ENCODE measurements at places on chromosomes 6 and 20. TPM values are rescaled to one million over a fixed set of nuclear protein-coding genes. Genes with fewer than 3 reads are reported as not detected.

DNA sequence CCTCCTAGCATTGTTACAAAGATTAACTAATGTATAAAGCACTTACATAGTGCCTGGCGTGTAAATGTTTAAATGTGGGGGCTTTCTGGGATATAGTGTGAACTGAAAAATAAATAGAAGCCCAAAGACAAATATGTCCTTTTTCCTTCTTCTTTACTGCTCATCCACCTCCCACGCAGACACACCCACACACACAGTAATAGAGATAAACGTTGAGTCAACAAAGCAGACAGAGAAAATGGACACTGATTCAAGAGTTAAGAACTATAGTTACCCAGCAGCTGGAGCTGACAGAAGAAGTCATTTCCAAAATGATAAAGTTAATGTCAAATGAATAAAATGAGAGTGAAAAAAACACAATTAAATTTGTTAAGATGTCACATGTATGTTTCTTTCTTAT, 68.3 kb downstream of the FHL5 start:
- DNase-seq = no peak

DNA sequence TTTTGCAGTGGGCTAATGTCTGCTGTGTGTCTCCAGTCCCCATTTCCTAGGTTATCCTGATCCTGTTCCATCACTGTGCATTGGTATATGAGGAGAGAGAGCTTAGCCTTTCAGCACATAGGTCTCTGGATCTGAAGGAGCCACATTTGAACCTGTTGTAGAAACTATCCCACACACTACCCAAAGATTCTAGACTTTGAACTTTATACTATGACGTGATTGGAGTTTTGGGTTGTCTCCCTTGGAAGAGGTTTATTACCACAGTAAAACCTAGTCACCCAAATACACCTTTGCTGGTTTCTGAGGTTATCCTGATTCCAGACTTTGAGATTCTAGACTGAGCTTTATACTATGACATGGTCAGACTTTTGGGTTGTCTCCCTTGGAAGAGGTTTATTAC, 8.0 kb upstream of the OSTM1 start:
- no peak for DNase-seq

DNA sequence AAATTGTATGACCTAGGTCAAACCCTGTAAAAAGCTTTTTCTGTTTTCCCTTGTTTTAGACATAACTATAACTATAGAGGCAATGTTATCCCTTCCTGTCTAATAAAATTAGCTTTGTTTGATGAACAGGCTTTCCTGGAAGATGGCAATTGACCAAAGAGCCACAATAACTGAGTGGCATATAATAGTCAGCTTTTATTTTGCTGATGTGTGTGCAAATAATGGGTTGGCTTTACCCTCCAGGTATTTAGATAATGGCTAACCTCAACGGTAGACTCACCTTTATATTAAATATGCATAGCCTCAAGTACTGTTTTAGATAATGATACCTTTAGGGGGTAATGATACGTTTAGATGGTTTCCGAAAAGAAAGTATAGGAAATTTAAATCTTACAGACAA, 15.0 kb downstream of the TBXT start:
- no peak for DNase-seq

GRCh38 chr6:17439243-17439993, 46.0 kb downstream of the CAP2 start:
- no peak for DNase-seq

DNA sequence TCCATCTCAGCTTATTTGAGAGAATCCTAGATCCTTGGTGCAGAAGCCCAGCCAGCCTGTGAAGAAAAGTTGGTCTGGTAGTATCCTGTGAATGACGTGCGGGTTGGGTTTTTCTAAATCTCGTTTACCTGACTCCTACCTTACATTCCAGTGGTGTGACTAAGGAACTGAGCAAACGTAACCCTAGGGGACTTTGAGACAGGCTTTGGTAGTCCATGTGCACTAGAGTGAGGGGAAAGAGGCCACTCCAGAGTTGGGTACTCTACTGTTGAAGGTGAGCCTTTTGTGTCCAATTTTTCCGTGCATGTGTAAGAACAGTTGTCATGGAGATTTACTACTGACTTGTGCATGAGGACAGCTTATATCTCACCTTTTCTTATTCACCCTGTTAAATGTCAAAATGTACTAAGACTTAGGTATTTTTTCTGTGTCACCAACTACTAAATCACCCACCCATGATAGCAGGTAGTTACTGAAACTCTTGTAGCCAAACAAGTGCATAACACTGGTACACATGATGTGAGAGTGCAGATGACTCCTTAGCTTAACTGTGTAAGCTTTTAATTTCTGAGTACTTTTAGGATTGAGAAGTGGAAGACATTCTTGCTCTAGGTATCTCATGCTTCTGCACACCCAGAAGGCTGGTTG, 26.3 kb upstream of the PLCG1 start:
- DNase-seq = no peak

Gene SLPI
- not detected for total RNA-seq

GRCh38 chr6:116365743-116366142, 5.0 kb upstream of the DSE start:
- no peak for DNase-seq

DNA sequence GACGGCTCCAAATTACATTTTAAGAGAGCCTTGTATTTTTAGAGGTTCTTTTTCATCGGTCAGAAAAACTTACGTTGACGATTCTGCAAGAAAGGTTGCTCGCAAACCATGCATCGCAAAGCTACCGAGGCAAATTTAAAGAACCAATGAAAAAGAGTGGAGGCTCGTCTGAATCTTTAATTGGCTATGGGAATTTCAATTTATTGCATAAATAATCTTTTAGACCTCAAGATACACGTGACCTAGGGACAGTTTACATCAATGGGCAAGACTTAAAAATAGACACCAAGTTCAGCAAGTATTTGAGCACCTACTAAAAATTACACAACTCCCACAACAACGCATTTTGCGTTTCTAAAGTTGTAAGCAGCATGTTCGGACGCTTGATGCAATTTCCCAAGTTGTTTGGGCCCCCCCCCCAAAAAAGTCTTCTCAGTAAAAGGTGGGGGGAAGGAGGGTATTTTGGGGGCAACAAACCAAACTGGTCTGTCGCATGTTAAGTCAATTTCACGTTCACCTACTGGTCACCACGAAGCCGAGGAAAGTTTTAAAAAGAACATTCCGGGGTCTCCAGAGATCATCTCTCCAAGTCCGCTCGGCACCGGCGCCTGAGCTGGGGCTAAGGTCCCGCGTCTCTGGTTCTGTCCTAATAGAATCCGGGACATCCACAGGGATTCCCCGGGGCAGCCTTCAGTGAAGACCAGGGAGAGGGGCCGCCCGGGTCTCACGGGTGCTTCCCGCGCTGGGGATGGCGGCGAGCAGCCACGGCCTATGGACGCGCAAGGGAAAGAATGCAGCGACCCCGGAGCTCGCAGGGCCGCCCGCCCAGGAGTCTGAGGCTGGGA, 851 bp downstream of the SNX5 start:
- DNase-seq = no peak

Gene MYB
- total RNA-seq = 9.0 TPM

- DNase-seq = no peak
These were observed 43.9 kb upstream of the CD93 start for GRCh38 chr20:23129891-23130621.

DNA sequence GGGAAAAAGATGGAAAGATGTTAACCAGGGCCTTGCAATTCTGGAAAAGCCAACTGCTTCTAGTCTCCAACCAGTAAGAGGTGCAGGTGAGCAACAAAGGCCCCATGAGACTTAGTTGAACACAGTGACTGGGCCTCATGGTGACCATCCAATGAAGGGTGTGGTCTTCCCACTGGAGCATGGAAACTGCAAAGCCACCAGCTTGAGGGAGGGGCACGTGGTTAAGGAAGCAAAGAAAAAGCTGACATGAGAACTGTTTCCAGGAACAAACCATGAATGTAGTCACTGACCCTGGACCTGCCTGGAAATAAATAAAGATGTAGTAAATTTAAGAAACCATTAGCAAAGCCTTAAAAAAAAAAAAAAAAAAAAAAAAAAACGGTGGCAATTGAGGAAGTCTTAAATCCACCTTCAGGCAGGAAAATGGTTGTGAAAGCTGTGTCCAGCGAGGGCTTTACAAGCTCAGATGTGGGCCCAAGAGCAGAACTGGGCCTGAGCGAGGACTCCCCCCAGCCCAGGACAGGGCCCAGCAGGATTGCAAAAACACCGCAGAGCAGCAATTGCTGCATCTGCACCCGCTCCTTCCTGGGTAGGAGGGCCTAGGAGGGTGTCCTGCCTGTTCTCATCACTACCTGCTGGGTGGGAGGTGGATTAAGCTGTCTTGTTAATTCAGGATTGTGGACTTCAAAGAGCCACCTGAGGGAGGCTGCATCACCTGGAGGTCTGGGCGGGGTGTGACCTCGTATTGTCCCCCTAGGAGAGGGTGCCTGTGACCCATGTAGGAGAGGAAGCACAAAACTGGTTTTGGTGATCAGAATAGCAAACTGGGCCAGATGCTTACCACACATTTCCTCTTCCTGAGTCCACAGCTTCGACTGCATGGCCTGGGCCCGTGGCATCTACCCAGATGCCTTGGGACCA, 10.3 kb downstream of the GFRA4 start:
- no peak for DNase-seq

DNA sequence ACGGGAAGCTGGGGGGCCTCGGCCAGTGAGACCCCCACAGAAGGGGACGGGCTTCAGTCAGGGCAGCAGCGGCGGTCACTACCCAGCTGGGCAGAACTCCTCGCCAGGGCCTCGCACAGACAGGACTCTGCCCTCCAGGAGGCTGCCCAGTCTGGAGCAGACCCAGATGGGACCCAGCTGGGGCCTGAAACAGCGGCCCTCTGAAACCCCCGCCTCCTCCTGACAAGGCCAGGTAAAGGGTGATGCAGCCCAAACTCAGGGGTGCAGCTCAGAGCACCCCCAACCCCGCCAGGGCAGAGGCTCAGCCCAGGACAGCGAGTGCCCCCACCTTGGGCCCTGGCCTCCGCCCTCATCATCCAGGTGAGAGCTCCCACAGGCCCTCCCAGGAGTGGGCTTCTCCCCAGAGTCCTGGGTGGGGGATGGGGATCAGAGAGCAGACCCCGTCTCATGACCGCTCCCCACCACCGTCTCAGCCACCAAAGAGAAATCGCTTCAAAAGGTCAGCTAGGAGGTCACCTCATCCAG, 2.2 kb downstream of the EEF1A2 start:
- DNase-seq = no peak

DNA sequence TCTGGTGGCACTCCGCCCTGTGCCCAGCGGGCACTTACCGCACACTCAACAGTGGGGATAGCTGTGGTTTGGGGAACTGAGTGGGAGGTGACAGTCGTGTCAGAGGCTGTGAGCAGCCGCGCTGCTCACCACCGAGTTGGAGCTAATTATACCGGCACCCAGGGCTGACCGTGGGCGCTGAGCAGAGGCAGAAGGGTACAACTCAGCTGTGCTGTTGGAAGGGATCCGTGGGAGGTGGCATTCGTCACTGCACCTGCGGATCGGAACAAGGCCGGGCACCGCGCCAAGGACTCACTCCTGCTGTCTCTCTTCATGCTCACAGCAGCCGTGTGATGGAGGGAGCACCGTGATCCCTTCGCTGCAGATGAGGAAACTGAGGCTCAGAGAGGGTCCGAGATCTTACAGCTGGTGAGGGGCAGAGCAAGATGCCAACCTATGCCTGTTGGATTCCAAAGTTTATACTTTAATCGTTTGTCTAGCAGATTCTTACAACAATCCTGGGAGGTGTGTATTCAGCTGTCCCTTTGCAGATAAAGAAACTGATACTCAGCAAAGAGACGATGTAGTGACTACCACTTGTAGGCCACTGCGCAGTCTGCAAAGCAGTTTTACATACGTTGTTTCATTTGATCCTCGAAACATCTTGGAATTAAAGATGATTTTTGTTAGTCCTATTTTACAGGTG, 713 bp upstream of the ELMO2 start:
- DNase-seq = no peak

Gene MRAP2
- 0.34 TPM for total RNA-seq
